ENCODE measurements at places on chromosomes 2 and 18.

GRCh38 chr2:220419647-220420046 is 792.2 kb downstream of the SLC4A3 start:
- DNase-seq: no peak

- no peak for DNase-seq
Observed at GRCh38 chr2:18600255-18600613, 10.9 kb upstream of the NT5C1B start.

- no peak for DNase-seq
Observed at GRCh38 chr2:57417007-57417406, 629.6 kb upstream of the VRK2 start.

DNA sequence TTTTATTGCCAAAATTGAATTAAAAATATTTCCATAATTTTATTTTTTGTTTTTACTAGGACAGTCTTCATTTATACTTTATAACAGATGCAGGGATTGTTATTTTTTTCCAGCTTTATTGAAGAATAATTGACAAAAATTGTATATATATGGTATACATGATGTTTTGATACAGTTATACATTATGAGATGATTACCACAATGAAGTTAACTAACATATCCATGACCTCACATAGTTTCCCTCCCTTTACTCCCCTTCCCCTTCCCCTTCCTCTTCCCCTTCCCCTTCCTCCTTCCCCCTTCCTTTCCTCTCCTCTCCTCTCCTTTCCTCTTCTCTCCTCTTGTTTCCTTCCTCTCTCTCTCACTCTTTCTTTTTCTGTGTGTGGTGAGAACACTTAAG is 700.1 kb downstream of the CNTNAP5 start:
- no peak for DNase-seq

- DNase-seq: no peak
Observed at GRCh38 chr2:24080701-24081100, 3.9 kb downstream of the TP53I3 start.

GRCh38 chr2:100393362-100393761 is 24.1 kb downstream of the CHST10 start:
- DNase-seq: no peak

DNA sequence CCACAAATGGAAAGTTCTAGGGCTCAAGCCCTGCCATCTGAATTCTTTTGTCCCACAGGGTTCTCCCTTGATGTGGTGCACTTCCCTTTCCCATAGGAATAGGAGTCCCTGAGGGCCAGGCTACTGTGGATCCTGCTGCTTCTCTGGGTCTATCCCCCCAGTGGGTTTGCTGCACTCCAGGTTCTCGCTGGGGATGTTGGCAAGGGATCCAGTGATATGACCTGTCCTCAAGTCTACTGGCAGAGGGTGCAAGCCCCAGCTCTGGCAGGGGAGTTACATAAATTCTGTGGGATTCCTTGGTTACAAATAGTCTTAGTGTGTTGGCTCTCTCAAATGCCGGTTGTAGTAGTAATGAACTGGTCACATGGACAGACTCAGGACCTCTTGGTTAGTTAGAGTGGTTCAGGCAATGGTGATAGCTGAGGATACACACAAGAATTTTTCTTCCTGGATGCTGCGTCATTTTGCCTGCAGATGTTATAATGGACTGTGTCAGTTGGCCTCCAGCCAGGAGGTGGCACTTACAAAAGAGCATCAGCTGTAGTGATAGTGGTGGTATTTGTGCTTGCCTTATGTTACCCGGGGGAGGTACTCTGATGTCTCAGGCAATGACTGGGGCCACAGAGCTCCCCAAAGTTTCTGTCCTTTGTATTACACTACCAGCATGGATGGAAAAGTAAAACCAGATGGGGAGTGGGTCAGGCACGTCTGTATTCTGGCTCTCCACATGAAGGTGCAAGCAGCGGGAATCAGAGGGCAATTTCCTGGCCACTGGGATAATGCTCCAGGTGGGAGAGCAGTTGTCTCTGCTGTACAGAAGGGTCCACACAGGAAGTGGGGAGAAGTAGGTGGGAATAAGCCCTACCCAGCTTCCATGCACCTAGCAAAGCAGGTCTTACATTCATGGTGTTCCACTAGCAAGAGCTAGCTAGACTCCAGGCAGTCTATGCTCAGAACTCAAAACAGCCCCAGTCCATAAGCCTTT is 267.9 kb downstream of the SOX11 start:
- DNase-seq: no peak

DNA sequence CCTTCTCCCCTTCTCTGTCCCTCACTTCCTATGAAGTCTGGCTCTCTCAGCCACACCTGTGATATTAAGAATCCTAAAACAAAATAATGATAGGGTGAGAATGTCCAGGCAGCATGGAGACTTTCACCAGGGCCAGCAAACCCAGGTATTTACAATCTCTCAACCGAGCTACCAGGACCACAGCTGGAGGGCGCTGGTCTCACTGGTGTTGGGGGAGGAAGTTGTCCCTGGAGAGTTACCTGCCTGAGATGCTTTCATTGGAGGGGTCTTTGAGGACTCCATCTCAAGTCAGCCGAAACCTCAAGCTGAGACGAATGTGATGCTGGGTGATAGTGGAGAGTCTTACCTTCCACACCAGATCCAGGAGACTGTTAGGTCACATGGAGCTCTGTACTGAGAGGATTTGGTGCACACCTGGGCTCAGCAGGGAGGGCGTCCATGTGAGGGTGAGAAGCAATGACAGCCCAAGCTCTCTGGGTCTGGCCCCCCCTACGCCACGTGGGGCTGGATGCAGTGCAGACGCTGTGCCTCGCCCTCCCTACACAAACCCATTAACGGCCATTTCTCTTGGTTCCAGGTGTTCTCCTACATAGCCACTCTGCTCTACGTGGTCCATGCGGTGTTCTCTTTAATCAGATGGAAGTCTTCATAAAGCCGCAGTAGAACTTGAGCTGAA is 27.4 kb downstream of the MAL start:
- no peak for DNase-seq

GRCh38 chr2:239495791-239496233 is 95.0 kb upstream of the HDAC4 start:
- no peak for DNase-seq

DNA sequence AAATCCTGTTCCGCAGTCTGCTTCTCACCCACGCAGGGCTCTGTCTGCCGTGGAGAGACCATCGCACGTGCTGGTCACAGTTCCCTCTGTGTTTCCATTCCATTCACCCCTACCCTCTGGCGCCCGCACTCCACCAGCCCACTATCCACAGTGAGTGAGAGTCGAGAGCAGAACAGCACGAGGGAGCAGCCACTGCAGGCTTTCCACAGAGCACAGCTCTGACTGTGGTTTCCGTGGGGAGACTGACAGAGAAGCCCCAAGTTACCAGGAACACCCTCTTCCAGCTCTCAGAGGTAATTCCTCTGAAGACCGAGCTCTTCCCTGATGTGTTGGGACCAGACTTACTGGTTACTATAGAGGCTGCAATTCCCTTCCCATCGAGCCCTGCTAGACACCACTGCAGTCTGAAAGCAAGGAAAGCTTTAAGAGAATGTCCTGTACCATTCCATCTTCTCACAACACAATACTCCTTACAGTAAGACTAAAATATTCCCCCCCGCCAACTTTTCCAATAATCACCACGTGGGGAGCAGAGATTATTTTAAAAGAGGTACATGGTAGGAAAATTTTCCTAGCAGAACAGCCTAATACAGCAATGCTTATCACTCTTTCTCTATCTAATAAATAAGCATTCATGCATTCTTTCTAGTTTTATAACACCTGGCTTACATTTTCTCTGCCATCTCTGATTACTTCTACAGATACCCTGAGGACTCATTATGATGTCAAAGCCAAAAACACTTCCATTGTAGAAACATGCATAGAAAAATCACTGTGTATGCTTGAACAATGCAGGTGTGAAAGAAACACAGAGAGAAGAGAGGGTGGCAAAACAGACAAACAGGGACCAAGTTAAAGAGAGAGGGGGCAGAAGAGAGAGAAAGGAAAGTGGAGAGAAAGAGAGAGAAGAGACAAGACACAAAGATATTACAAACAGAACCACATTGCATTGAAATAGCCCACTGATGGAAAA is 4.7 kb downstream of the MYT1L start:
- DNase-seq: no peak

DNA sequence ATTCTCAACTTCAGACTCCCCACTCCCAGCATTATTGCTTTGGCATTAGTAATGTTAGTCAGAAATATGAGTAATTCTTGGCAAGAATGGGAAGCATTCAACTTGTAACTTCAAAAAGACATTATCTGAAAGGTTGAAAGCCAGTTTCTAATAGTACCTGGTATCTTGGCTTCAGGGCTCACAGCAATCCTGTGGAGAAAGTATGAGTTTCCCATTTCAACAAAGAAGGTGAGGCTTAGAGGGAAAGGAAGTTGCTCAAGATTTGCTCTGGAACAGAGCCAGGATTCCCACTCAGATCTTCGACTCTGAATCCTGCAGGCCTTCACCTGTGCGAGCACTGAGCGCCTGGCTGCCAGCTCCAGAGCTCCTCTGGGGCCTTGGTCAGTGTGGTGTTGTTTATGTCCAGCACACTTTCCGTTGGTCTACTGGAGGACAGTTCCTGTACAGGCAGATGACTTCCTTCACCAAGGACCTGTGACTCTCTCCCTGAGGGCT is 136.1 kb downstream of the MCFD2 start:
- peak; percentile 38 for DNase-seq

DNA sequence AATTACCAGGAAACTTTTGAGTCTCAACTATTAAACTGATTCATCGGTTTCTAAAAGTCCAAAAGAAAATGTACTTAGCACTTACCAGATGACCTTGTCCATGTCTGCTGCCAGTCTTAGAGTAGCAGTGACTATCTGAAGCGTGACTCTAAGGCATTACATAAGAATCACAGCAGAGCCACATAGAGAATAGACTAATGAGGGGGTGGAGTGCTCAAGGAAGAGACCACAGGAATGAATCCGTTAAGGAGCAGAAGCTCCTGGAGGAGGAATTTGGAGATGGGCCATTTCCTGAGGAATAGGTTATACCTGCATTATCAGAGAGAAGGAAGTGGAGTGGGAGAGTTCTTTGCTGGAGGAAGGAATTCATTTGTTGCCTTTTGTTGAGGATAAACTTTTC is 116.0 kb downstream of the MAP3K20 start:
- DNase-seq: peak; percentile 57

DNA sequence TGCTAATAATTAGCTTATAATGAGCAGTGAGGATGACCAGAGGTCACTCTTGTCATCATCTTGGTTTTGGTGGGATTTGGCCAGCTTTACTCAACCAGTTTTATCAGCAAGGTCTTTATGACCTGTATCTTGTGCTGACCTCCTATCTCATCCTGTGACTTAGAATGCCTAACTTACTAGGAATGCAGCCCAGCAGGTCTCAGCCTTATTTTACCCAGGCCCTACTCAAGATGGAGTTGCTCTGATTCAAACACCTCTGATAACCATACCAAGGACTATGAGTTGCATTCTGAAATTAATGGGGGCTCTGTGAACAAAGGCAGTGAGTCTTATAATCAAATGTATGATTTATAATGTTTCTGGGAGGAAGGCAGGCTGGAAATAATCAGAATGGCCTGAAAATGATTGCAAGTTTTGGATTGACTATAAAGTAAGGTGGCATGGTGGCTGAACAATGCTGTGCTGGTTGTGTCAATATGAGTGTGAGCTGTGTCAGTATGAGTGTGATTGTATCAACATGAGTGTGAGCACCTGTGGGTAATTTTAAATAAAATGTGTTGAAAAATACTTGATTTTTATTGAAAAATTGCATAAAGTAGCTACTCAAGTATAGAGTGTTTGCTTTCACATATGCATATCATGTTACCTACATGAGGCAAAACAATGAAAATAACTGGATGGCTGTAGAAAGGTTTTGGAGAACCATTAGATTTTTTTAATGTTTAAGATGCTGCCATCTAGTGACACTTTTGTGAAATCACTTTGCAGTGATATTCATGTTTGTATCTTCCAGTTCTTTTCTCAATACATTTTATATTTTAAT is 103.0 kb downstream of the KYNU start:
- peak; percentile 60 for DNase-seq

GRCh38 chr2:64888591-64889309 is 100.4 kb upstream of the SLC1A4 start:
- DNase-seq: peak; percentile 64

DNA sequence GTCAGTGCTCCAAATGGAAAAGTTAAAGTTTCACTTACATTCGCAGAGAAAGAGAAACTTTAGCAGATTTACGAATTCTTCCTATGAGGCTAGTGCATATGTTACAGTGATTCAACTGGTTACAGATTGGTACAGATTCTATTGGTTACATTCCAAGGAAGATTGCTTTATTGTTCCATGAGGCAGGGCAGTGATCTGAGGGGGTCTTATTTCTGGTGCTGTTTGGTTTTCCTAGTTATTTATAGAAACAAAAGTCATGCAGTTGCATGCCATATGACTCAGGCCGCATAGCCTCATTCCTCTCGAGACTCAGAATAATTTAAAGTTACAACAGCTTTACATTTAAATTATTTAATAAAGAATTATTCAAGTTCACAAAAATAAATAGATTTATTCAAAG is 385.4 kb upstream of the SYT4 start:
- DNase-seq: peak; percentile 64

All from amniotic epithelial cell (primary cell).